Stimulated activated CD8-positive, alpha-beta memory T cell treated with anti-CD3 and anti-CD28 coated beads, Interleukin-15, amount 100 ng/mL, for 48 hours (primary cell): ENCODE measurements at places on chromosomes 1 and 21.

- no peak for DNase-seq
Measured at GRCh38 chr1:117396636-117397035, 29.4 kb downstream of the MAN1A2 start.

- DNase-seq: no peak
Measured at GRCh38 chr1:9438431-9439073, 100.7 kb upstream of the SLC25A33 start.

DNA sequence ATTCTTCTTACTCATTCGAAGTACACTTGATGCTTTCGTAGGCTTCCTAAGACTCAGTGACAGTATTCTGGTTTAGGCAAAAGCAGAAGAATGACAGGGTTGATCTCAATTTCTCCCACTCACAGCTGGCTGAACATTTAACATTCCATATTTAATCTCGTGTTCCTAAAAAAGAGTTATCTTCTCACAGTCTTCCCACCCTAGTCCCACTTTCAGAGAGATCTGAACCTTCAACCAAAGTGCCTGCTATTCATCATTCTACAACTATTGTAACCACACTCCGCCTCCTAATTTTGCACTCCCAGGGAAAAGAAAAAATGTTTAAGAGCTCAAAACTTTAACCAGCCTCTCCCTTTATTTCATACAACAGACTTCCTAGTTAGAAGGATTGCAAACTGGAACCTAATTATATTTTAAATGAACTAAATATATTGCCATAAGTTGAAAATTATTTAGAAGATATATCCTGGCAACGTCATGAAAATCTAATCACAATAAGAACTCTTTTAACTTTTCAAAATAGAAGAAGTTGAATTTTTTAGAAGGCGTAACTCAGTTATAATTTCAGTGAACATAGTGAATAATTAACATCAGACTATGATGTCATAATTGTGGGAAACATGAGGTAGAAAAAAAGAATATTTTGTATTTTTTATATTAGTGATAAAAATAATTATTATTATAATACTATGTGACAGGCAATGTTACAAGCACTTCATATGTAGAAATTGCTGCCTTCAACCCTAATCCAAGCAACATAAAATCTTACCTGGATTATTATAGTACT, 540.9 kb upstream of the ADGRL2 start:
- DNase-seq: no peak

DNA sequence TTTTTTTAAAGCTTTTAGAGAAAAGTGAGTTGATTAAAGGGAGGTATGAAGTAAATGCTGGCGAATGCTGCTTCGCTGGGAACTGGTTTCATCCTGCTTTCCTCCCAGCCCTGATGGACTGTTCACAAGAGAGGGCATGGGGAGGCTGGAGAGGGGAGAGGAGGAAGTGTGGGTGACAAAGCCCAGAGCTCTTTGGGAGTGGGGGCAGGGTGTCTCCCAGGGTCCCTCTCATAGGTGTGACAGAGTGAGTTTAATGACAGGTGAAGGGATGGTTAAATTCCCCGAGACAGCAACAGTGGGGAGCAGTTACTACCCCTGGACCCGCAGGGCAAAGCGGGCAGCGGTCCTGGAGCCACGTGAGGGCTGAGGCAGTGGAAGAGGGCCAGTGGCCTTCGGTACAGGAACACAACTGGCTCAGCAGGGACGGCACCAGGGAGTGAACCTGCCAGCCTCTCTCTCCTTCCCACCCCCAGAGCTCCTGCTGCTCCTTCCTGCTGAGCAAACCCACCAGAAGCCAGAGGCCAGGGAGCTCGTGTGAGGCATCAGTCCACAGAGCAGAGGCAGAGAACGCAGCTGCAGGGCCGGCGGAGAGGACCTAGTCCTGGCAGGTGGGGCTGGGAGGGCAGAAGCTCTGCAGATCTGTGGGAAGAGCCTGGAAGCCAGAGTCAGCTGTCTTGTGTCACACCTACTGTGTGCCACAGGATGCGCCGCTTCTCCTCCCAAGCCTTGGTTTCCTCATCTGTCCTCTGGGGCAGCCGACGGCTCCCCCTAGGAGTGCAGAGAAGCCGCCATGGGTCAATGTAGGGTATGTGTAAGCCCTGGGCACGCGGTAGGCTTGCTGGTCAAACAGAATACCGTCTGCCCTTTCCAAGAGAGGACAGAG, 20.9 kb upstream of the LRP8 start:
- no peak for DNase-seq

DNA sequence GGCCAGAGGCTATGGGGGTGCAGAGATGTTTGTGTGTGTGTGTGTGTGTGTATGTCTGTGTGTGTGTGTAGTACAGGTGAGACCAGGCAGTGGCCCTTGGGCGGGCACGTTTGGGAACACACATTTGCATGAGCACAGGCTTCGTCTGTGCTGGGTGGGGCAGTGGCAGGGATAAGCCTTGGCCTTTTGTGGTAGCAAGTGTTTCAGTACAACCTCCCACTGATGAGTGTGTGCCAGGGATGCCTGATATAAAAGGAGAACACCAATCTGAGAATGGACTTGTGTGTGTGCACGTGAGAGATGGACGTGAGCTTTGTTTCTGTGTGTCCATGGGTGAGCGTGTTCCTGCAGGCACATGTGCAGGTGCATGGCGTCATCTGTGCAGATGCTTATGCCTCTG, 3.0 kb downstream of the NTRK1 start:
- no peak for DNase-seq

DNA sequence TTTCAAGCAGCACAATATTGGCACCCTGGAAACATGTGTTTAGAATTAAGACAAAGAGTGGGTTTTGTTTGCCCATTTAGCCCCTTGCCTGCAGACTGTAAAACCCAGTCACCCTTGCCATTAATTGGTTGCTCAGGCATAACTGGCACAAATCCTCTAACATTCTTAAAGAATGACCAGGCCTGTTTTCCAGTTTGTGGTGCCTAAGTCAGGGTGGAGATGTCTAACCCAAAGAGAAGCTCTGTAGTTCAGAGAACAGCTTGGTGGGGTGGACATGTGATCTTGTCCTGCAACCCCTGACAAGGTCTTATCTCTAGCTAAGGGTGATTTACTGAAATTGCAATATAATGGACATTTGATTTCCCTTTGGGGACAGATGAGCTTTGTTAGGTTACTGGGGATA, 8.8 kb upstream of the ANGPTL7 start:
- no peak for DNase-seq

DNA sequence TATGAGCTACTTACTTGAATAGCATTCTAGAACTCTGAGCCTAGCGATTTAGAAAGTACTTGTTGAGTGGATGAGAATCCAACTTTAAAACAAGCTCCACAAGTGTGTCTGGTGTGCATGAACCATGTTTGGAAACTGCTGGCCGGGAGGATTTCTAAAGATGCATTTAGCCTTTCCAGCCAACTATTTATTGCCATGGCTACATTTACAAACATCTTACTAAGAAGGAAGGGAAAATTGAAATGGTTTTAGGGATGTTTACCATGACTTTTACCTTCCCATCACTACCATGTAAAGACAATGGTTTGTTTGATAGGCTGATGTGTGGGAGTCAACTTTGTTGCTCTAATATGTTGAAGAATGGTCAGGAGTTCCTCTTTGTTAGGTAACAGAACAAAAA, 37.7 kb upstream of the ARHGAP29 start:
- no peak for DNase-seq

GRCh38 chr1:91104712-91105111, 82.9 kb upstream of the ZNF644 start:
- no peak for DNase-seq

GRCh38 chr1:45521413-45522323, at the start of gene PRDX1:
Gene PRDX1 (minus strand): TSS chr1:45521884. CDS start chr1:45519043, 2,841 bp downstream.
- peak; percentile 95 for DNase-seq

- DNase-seq: no peak
Measured at GRCh38 chr1:177010211-177010825, 154.2 kb downstream of the ASTN1 start.

- no peak for DNase-seq
Measured at GRCh38 chr1:202505356-202505755, 156.9 kb downstream of the PPP1R12B start.

GRCh38 chr1:178781533-178782330, 56.7 kb downstream of the RALGPS2 start:
- no peak for DNase-seq

DNA sequence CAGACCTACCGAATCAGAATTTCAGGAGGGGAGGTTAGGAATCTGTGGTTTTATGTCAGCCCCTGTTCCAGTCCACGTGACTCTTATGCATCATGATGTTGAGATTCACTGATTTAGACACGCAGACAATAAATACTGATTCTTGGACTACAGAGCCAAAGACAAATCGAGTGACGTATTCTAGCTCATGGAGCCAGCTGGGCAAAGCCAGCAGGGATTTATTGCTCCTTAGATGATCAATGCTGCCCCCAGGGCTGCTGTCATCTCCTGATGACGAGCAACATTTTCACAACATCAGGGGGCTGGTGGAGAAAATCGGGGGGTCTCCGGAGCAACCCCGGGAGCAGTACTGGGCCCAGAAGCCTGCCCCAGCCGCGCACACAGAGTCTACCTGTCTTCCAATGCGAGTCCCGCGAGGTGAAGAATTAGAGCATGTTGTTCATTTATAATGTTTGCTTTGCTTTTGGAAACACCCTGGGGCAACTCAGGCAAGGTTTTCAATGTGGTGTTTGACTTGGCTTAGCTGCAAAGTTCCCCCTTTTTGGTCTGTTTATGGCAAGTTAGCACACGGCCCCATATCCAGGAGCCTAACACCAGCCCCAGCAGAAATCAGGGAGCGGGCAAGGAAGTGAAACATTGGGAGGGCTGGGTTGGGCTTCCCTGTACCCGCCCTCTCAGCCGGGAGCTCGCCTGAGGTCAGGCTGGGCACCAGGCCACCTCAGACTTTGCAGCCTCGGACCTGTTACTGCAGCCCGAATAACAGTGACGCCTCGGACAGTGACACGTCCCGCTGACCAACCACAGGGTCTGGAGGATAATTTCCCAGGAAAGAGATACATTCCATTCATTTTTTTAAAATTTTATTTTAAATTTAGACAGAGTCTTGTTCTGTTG, 19.9 kb upstream of the CLDN14 start:
- no peak for DNase-seq

GRCh38 chr1:10161541-10162290, 48.7 kb upstream of the KIF1B start:
- no peak for DNase-seq

DNA sequence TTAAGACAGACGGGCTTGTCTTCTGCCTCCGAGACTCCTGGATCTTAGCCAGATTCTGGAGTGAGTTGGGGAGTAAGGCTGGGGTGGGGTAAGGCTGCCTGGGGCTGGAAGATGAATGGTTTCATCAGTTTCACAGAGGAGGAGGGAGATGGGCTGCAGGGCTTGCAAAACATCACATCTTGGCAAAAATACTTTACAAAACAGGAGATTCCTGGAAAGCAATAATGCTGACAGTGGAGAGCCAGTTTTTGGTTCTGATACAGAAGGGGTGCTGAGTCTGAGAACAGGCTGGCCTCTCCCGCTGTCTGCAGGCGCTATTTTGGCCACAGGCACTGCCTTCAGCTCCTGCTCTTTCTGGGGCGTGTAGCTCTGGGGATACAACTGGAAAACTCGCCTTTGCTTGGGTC, 83.4 kb upstream of the KCNE2 start:
- no peak for DNase-seq

DNA sequence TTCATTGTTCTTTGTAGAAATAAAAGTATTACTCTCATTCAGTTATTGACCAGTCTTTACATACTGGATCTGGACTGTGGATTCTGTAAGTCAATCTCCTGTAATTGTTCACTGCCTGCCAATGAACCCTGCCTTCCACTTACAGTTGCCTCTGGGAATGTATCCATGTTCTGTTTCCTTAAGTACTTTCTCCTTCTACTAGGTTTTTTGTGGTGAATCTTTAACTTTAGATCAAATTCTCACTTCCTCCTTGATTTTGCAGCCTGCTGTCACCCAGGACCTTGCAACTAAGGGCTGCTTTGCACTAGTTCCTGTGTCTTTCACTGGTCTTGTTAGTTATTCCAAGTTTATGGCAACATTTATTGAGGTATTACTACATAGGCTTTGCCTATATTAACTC, 28.2 kb upstream of the ANKRD13C start:
- DNase-seq: no peak

DNA sequence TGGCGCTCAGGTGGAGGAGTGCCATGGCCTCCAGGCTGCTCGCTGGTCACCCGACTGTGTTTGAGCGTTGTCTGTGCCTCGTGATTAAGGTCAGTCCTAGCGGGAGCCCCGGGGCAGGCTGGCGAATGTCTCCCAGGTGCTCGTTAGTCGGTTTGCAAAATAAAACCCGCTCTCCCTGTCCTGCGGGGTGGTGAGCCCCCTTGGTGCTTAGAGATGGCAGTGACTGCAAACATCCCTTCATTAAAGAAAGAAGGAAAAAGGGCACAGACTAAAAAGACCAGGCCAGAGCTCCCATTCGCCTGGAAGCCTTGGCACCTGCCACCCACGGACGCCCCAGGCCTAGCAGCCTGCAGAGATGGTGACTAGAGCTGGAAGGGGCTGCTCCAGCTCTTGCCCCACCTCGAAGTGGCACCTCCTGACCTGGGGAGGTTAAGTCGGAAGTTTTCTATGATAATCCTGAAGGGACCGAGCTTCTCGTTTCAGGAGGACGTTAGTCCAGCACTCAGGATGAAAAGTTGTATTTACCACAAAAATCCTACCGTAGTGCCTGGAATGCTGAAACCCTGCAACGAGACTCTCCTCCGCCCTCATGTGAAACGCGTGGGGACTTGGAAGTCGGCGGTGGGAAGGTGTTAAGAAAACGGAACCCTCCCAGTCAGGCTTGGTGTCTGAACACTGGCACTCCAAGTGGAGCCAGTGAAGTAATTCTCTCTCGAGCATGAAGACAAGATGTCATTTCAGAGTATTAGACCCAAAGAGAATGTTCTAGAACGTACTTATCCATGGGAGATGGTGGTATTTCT, 24.6 kb downstream of the RIPK4 start:
- DNase-seq: no peak

DNA sequence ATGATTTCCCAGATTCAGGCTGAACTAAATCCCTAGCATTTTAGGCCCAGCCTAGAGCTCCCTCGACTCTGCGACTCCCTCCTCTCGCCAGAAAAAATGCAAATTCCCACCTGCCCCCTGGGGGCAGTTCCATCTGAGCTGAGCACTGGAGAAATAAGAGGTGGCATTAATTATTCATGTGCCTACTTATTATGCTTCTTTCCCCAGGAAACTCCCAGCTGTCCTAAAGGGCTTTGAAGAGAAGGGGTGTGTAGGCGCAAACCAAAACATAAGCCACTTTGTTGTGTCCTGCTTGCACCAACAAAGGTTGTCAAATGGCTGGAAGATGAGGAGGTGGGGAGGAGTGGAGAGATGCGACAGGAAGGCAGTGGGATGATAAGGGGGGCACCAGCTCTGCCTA, 41.4 kb upstream of the GOLT1A start:
- DNase-seq: no peak

DNA sequence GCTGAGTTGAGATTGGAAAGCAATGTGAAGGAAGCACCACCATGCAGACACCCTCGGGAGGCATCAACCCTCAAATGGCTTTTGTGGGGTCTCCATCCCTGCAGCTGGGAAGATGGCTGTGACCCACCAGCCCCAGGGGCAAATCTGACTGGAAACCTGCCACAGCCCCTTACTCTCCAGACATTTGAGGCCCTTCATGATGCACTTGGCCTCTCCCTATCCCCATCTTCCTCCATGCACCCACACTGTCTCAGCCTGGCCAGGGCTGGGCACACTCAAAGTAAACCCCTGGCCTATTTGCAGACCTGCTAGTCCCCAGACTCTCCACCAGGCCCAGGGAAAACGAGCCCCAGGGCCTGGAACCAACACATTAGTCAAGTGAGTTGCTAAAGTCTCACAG, 205.2 kb downstream of the MATN1 start:
- DNase-seq: no peak

GRCh38 chr1:221630236-221630635, 111.7 kb downstream of the DUSP10 start:
- no peak for DNase-seq

GRCh38 chr1:80869299-80869698, 931.4 kb upstream of the ADGRL2 start:
- DNase-seq: no peak
